ENCODE measurements at places on chromosomes 7 and 10.

GRCh38 chr10:74824900-74825370 lies 1.5 kb upstream of the KAT6B start:
- DNase-seq: no peak

GRCh38 chr7:36367561-36368077 lies 22.0 kb upstream of the ANLN start:
- DNase-seq: no peak

DNA sequence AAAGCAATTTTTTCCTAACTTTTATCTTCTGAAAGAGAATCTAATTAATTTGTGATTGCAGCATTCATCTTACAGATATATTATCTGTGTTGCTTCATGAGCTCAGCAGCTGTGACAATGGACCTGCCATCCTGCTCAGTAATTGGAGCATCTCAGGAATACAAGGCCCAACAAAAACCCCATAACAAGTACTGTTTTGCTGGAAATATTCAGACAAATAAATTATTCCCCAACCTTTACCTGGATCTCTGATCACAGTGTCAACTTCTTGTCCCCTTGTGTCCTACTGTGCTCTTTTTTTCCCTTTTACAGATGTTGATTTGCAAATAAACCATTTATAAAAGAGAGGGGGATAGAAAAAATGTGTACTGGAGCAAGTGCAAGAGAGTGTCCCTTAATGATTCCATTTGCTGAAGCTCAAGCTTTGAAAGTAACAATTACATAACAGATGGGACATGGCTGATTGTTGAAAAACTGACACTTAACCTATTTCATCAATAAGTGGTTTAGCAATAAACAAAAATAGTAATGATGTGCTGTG lies 1063.4 kb upstream of the GHITM start:
- DNase-seq: no peak

- DNase-seq: no peak
These were observed 857 bp downstream of the INTS15 start for GRCh38 chr7:6590645-6591110.

DNA sequence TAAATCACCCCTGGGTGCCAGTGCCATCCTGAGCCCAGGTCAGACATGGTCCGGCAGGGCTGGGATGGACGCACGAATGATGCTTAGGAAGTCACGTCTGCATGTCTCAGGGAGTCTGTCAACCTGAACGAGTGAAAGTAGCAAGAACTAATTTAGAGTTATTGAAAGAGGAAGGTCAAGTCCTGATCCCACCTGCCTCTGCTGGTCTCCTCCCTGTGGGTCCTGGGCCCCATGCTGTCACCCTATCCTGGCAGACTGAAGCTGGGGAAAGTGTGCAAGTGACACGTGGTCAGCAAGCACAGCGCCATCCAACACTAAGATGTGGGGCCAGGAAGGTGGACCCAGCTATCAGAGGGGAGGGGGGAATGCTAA lies 26.1 kb upstream of the GRID1 start:
- DNase-seq: no peak

- no peak for DNase-seq
These were observed 88.2 kb downstream of the GSDME start for GRCh38 chr7:24668927-24669635.

- no peak for DNase-seq
These were observed 272.0 kb downstream of the HPSE2 start for GRCh38 chr10:98963608-98964007.

- no peak for DNase-seq
These were observed 59.4 kb upstream of the MXI1 start for GRCh38 chr10:110147961-110148360.

- no peak for DNase-seq
These were observed 484.7 kb upstream of the NRP1 start for GRCh38 chr10:33819206-33819605.

DNA sequence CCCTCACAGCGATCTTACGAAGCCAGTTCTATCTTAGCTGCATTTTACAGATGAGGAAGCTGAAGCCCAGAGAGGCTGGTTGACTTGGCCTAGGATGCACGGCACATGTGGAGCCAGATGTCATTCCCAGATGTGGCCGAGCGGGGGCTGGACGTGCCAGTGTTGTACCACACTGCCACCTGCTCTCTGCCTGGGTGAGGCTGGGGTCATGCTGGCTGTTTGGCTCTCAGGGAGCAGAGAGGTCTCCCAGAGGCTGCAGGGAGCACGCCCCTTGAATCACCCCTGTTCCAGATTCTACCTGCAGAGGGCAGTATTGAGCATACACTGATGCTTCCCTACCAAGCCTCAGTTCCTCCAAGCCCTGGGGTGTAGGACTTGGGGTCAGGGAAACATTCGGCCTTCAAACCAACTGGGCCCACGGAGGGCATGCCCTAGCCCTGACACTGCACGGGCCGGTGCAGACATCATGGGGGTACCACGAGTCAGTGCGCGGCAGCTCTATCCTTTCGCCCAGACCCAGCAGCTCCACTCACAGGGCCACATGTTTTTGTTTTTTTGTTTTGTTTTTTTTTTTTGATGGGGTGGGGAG lies 3.8 kb upstream of the GTF2IRD1 start:
- no peak for DNase-seq

All from amniotic stem cell (primary cell).